ENCODE measurements at places on chromosomes 3 and 15. TPM values are rescaled to one million over a fixed set of nuclear protein-coding genes. Genes with fewer than 3 reads are reported as not detected.

CHRM5 gene
- total RNA-seq = not detected

- no peak overlapping the region for H3K4me3 ChIP-seq
- H3K4me1 ChIP-seq = peaks cover 3% of the 10 kb centered on the region
- DNase-seq = no peak
- H3K27me3 ChIP-seq = no peaks in the 10 kb centered on the region
- H3K36me3 ChIP-seq = no peaks in the 10 kb centered on the region
Measured at GRCh38 chr15:63531586-63531985, 27.2 kb downstream of the USP3 start.

PEX5L gene
- total RNA-seq = 0.32 TPM

- H3K27ac ChIP-seq = no peak overlapping the region
- H3K36me3 ChIP-seq = peaks cover 7% of the 10 kb centered on the region
- no peaks in the 10 kb centered on the region for H3K27me3 ChIP-seq
- H3K4me1 ChIP-seq = peaks cover 12% of the 10 kb centered on the region
- DNase-seq = no peak
Measured at GRCh38 chr3:93969443-93969842, 4.3 kb downstream of the PROS1 start.

ROPN1B gene
- not detected for total RNA-seq

DNA sequence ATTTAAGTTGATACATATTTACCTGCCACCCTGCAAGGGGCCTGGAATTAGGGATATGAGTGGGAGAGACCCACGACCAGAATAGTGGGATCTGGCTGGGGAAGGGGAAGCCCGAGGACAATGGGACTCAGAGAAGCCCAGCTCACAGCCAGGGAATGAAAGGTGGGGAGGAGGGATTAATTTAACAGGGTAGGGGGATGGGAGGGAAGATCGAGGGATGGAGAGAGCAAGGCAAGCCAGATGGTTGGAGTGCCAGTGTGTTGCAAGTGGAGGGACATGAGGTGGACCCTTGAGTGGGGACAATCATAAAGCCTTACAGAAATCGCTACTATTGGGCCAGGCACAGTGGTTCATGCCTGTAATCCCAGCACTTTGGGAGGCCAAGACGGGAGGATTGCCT, 4.4 kb upstream of the GNAI2 start:
- H3K4me1 ChIP-seq = peaks cover 33% of the 10 kb centered on the region
- H3K27ac ChIP-seq = no peak overlapping the region
- no peak for DNase-seq

GRCh38 chr3:13348100-13348499, 72.0 kb downstream of the NUP210 start:
- peaks cover 6% of the 10 kb centered on the region for H3K4me1 ChIP-seq
- DNase-seq = no peak
- H3K27me3 ChIP-seq = no peaks in the 10 kb centered on the region
- H3K36me3 ChIP-seq = peaks cover 23% of the 10 kb centered on the region
- no peak overlapping the region for H3K27ac ChIP-seq
- no peak overlapping the region for H3K4me3 ChIP-seq

DNA sequence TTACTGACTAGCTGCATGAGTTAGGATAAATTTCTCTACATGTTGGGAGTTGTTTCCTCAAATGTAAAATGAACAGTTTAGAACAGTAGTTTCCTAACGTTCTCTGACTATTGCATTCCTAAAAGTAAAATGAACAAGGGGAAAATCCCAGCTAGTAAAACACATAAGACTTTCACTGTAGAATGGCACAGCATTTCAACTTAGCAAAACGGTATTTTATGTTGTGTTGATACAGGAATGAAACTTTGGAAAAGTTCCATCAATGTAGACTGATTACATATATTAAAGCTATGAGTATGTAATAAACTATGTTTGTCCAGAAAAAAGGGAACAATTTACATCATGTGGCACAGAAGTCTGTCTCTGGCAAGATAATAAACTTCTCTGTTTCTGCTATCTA, 297.4 kb upstream of the EPHA3 start:
- H3K4me3 ChIP-seq = no peak overlapping the region
- DNase-seq = no peak
- no peaks in the 10 kb centered on the region for H3K36me3 ChIP-seq
- peak overlapping the region; percentile 34 for H3K27ac ChIP-seq

DNA sequence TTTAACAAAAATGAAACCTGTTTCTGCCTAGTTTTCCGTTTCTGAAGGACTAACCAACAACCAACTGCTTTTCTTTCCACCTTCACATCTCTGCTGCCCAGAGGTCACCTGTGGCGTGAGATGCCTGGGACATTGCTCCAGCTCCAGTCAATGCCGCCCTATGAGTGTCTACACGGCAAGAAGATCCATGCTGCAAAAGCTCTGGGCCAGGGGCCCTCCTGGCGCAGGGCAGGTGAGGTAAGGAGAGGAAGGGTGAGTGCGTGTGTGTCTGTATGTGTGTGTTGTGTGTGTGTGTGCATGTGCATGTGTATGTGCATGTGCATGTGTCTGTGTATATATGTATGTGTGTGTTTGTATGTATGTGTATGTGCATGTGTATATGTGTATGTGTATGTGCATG, 131.4 kb downstream of the NSMCE3 start:
- no peaks in the 10 kb centered on the region for H3K36me3 ChIP-seq
- peaks cover 12% of the 10 kb centered on the region for H3K4me1 ChIP-seq
- no peak for DNase-seq
- H3K27me3 ChIP-seq = peaks cover 23% of the 10 kb centered on the region
- no peak overlapping the region for H3K27ac ChIP-seq

DNA sequence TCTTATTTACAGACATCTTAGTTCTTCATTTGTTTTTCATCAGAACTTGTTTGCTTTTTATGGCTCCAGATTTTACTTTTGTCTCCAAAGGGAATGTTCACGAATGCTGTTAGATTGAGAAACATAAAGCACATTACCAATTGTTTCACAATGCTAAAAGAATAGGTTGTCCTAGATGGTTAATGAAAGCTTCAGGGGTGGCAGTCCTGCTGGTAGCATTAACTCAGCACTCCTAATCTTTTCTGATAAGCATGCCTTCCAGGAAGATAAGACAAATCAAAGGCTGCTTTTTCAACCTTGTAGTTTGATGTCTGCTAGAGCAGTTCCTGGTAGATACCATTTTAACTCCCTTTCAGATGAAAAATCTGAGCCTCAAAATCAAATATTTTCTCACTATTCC, 619.4 kb downstream of the PYDC2 start:
- H3K4me1 ChIP-seq = peaks cover 8% of the 10 kb centered on the region
- H3K27me3 ChIP-seq = peaks cover 3% of the 10 kb centered on the region
- no peak for DNase-seq
- H3K4me3 ChIP-seq = no peak overlapping the region
- no peaks in the 10 kb centered on the region for H3K36me3 ChIP-seq

DNA sequence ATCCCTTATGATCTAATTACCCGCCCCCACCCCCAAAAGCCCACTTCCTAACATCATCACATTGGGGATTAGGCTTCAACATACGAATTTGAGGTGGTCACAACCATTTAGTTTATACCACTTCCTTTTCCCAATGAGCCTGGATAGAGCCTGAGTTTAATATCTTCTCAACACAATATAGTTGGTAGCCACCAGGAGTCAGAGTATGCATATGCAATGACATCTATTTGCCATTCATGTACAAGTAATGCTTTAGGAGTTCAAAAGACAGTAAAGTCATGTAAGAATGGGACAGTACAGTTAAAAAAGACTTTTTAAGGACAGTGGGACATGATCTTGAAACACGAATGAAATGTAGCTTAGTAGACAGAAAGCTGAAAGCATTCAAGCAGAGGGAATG, 172.4 kb downstream of the DCLK3 start:
- H3K27ac ChIP-seq = no peak overlapping the region
- DNase-seq = no peak
- H3K36me3 ChIP-seq = no peaks in the 10 kb centered on the region
- H3K4me3 ChIP-seq = no peak overlapping the region
- H3K27me3 ChIP-seq = peaks cover 55% of the 10 kb centered on the region
- no peaks in the 10 kb centered on the region for H3K4me1 ChIP-seq

- DNase-seq = no peak
- peak overlapping the region; percentile 75 for H3K27ac ChIP-seq
- H3K4me3 ChIP-seq = peak overlapping the region; percentile 87
- peaks cover 24% of the 10 kb centered on the region for H3K36me3 ChIP-seq
Measured at GRCh38 chr3:48301800-48302166, 31.7 kb downstream of the SPINK8 start.

GRCh38 chr3:188299708-188300107, 145.8 kb downstream of the LPP start:
- H3K4me3 ChIP-seq = no peak overlapping the region
- no peaks in the 10 kb centered on the region for H3K27me3 ChIP-seq
- no peaks in the 10 kb centered on the region for H3K36me3 ChIP-seq
- H3K27ac ChIP-seq = peak overlapping the region; percentile 31
- no peak for DNase-seq

Data from mesothelial cell of epicardium (in vitro differentiated cells).